ENCODE measurements at places on chromosomes 4 and X. TPM values are rescaled to one million over a fixed set of nuclear protein-coding genes. Genes with fewer than 3 reads are reported as not detected.

Gene CSN1S1
- not detected for total RNA-seq

Gene GPR50
- 0.12 TPM for total RNA-seq

Gene CENPVL2
- not detected for total RNA-seq

Gene TMEM47
- 0.82 TPM for total RNA-seq

Gene CXorf49
- not detected for total RNA-seq

Gene GLRB
- 0.64 TPM for total RNA-seq

Gene RAB41
- not detected for total RNA-seq

Gene ARHGAP36
- not detected for total RNA-seq

Gene LEF1
- total RNA-seq: not detected

Gene CHIC1
- 5.1 TPM for total RNA-seq

Gene AADAT
- total RNA-seq: 10.2 TPM

Gene CYSLTR1
- not detected for total RNA-seq

Gene ARMCX2
- total RNA-seq: not detected

Gene TLR3
- total RNA-seq: 0.25 TPM

Gene CXCL10
- not detected for total RNA-seq

Gene GLOD5
- total RNA-seq: not detected

Gene PAGE2B
- total RNA-seq: not detected

Gene IGSF1
- total RNA-seq: 0.27 TPM

Gene RHOXF1
- total RNA-seq: not detected

Gene GAGE1
- total RNA-seq: not detected

Gene FREM3
- not detected for total RNA-seq

Gene DSPP
- not detected for total RNA-seq

Gene SUPT20HL2
- total RNA-seq: not detected

Gene PCDH19
- total RNA-seq: 0.02 TPM

Gene KIAA0232
- 4.6 TPM for total RNA-seq

Gene HPSE
- 1.2 TPM for total RNA-seq

Gene TBC1D25
- total RNA-seq: 10.9 TPM

Gene INTU
- 2.3 TPM for total RNA-seq

Gene IL2RG
- 0.21 TPM for total RNA-seq

Gene DDX60
- total RNA-seq: 4.2 TPM

Gene DGAT2L6
- total RNA-seq: not detected

Gene TAF7L
- not detected for total RNA-seq

Gene PLK4
- total RNA-seq: 15.4 TPM

Gene ITGB1BP2
- total RNA-seq: 0.74 TPM

All from A549 treated with RU486 at 1 μM for 4 hours (cell line).